ENCODE measurements at places on chromosomes 12 and 14.

DNA sequence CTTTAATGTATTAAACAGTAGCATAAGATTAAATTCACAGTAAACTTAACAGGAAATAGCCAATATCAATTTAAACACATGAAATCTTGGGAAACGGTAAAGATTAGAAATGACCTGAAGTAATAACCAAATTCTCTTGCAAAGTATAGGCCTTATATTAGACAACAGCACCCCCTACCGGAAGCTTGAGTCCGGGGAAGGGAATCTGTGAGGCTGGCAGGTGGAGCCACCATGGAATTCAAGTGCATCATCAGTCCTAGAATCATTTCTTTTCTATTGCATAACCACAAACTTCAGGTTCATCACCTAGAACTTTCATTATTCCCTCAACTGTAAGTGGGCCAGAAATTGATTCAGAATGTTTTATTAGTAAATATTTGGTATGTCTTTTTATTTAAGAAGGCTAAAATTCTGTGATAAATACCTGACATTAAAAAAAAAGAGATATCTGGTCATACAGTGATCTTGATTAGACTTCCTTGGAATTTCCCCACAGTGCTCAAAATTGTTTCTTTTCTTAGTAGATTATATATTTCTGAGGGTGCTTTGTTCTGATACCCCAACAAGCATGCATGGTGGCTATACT lies 48.6 kb downstream of the AP5M1 start:
- peak; percentile 79 for DNase-seq

DNA sequence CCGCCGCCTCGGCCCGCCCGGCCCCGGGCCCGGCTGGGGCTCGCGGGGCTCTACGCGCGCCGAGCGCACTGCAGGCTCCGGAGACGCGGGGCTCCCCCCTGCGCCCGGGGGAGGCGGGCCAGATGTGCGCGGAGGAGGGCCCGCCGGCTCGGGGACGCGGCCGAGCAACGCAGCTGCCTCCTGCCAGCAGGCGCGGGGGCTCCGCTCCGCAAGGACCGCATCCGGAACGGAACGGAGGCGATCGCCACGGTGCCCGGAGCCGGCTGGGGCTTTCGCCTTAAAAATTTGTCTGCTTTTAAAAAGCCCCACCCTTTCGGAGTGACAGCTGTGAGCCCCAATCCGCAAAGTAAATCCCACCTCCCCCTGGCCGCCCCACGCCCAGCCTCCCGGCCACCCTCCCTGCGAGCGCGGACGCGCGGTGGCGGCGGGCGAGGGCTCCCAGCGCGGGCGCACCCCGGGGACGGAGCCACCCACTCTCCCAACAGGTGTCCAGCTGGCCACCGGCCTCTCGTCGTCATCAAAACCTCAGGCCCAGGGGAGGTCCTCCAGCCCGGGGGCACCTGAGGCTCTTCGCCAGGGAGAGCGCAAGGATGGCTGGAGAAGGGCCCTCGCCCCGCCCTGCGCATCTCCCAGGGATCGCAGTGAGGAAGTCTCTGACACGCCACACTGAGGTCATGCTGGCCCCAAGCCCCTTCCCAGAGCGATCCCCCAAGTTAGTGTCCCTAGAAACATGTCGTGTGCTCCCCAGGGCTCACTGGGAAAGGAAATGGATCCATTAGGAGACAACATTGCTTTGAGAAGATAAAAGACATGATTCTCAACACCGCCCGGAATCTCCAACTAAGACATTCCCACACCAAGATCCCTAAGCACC lies at the start of gene TMEM132D:
Gene TMEM132D (minus strand): TSS at position 70 of the 874 bp plus-strand sequence.
- no peak for DNase-seq

- no peak for DNase-seq
Measured at GRCh38 chr12:51262758-51263177, 7.4 kb downstream of the SMAGP start.

GRCh38 chr14:103292426-103293374 lies 41.3 kb upstream of the EIF5 start:
- DNase-seq: peak; percentile 84

DNA sequence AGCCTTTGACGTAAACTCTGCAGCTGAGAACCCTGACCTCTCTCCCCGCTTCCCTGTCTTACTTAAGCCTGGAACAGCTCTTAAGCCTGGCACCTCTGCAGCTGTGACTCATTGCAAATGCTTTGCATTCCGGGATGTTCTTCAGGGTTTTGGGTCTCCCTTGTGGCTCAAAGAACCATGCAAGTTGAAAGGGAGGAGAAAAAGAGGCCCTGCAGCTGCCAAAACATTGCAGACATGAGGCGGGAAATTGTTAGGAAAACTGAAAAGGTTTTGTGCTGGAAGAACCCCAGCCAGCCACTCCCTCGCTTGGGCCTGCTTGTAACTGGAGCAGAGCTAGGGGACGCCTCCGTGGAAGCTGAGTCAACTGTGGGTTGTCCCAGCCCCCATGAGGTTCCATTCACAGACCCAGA lies 60.2 kb upstream of the FERMT2 start:
- DNase-seq: peak; percentile 12

- DNase-seq: no peak
Measured at GRCh38 chr12:41904041-41904440, 240.6 kb downstream of the GXYLT1 start.

DNA sequence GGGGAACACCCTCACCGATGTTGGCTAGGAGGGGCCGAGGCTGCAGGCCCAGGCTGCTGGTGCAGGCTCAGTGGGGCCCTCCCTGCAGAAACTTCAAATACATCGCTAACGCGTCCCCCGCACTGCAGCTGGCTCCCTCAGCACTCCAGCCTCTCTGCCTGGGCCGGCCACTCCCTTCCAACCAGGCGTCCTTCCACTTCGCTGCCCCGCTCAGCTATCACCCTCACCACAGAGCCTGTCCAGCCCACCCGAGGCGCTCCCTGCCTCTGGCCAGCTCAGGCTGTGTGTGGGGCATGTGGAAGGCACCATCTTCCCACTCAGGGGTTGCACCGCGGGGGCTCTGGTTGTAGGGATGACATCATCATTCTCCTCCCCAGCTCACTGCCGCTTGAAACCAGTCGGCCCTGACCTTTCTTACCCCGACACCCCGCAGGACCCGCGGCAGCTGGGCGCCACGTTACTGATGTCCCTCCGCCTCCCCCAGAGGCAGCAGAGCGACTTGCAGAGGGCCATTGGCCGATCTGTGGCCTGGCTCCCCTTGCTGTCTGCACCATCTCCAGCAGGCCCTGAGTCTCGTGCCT lies 199.9 kb upstream of the RTL1 start:
- DNase-seq: no peak

DNA sequence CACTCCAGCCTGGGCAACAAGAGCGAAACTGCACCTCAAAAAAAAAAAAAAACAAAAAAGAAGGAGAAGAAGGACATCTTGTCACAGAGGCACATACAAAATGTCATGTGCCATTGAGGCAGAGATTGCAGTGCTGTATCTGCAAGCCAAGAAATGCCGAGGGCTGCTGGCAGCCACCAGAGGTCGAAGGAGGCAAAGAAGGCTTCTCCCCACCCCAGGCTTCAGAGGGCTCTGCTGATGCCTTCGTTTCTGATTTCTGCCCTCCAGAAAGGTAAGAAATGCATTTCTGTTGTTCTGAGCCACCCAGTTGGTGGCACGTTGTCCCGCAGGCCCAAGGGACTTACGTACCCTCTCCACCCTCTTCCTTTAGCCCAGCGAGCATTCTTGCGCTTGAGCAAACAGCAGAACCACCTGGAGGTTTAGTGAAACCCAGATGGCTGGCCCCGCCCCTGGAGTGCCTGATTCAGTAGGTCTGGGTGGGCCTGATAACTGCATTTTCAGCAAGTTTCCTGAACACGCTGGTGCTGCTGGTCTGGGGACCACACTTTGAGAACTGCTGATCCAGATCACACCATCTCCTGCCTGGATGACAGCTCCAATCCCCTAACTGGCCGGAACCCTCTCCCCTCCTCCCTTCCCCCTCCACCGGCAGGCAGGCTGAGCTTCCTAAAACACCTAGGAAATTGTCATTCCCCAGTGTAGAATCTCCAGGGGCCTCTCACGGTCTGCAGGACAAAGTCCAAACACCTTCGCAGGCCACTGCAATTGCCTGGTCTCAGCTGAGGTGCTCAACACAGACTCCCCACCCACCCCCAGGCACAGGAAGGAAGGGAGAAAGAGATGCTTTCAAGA lies 21.1 kb upstream of the SCARB1 start:
- DNase-seq: no peak

DNA sequence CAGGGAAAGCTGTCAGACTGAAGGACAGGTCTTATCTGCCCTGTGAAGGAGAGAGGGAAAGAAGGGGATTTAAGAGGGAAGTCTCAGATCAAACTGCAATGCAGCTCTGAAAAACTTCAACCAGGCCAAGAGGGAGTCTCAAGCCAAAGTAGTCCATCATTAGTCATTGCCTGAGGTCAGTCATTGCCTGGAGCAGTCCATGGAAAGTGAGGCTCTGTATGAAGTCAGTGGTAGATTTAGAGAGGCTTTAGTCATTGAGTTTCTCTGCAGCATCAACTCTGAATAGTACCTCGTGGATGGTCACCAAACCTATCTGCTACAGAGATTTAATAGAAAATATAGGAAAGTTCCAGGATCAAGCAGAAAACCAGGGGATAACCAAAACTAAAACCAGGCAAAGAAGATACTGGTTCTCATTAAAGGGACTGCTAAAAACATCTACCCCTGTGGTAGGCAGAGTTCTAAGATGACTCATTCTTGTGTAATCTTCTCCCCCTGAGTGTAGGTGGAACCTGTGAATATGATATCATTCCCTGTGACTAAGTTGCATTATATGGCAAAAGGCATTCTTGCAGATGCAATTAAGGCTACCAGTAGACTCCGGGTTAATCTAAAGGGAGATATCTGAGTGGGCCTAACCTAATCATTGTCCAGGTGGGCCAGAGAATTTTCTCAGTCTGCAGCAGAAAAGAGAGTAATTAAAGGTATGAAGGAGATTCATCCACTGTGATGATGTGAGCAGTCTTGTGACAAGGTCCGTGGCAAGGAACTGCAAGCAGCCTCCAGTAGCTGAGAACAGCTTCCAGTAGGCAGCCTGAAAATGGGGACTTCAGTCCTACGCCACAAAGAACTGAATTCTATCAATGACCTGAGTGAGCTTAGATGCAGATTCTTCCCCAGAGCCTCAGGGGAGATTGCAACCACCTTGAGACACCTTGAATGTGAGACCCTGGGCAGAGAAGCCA lies 123.1 kb downstream of the GALC start:
- peak; percentile 44 for DNase-seq

GRCh38 chr12:84756961-84757360 lies 155.6 kb downstream of the SLC6A15 start:
- no peak for DNase-seq
